ENCODE measurements at places on chromosomes 1 and 21.

- ATAC-seq, result no peak
Measured at GRCh38 chr1:154774175-154774855, 95.8 kb downstream of the KCNN3 start.

- ATAC-seq, result no peak
Measured at GRCh38 chr21:29875036-29875716, 64.6 kb downstream of the GRIK1 start.

DNA sequence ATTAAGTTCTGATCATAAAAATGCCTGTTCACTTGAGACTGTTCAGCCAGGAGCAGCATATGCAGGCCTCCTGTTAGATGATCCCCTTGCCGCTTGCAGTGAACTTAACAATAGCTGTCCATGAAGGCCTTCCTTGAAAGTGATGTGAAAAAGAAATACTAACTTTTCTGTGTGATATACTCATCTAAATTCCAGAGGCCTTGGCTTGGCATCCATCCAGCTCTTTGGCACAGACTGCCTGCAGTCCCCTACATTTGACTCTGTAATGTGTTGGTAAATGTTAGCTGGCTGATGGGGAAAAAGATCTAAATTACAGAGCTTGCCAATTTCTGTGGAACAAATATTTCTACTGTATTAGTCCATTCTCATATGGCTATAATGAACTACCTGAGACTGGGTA, 73.7 kb downstream of the KCNK2 start:
- no peak for ATAC-seq

DNA sequence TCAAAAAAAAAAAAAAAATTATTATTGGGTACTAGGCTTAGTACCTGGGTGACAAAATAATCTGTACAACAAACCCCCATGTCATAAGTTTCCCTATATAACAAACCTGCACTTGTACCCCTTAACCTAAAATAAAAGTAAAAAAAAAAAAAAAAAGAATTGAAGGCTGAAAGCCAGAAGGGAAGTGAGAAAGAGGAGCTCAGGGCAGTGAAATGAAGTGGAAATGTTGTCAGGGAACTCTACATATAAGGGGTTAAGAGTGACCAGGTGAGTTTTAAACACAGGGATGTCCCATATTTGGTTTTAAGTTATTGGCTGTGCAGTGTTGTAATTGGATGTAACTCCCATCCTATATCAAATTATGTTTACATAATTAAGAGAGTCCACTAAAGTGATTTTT, 85.7 kb upstream of the ABCD3 start:
- no peak for ATAC-seq

DNA sequence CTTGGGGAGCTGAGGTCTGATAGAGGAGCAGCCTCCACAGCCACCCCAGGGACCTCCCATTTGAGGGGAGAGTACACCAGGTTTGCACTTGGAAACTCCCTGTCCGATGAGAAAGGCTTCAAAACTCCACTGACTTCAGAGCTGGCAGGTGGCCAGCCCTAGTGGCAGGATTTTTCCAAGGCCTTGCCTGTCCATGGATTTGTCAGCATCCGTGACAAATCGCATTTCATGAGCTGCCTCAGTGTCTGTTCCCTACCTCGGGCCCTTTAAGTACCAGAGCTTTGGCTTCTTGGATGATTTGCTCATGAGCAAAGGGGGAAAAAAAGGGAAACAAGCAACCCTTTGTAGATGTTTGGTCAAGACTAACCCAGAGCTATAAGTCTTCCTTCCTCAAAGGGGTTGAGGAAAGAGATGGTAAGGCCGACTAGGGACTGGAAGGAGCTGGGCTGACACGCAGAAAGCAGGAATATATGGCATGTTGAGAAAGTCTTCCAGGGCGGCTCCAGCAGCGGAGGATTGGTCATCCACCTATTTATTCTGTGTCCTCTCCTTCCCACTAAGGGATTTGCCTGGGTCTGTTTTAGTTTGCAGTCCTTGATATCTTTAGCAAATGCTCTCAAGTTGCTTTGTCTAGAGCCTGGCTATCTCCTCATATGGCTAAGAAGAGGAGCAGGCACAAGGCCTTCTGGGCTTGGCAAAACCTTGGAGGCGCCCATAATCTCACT, 2.7 kb upstream of the HSPG2 start:
- ATAC-seq, result no peak

DNA sequence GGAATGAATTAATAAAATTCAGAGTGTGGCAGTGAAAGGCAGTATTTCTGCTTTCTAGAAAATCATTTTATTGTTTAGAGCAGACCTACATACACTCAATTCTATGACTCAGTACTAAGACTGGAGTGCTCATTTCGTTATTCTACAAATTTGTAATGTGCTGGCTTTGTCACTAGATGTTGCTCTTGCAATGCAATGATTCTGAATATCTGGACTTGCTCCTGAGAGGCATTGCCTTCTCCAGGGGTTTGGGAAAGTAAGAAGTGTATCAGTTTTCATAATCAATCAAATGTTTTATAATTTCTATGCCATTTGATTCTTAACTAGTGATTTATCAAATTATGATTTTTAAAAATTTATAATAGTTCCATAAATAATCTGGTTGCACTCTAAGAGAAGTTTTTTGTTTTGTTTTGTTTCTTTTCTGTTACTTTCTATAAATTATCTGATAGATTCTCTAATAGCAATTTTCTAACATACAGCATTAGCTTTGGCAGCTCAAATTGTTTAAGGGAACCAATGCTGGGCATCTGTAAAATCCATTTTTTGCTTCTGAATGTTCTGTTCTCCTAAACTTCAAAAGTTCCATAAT, 280.5 kb upstream of the SGIP1 start:
- ATAC-seq, result peak; percentile 79

- ATAC-seq, result no peak
Measured at GRCh38 chr1:157241185-157241538, 103.0 kb upstream of the ETV3 start.

DNA sequence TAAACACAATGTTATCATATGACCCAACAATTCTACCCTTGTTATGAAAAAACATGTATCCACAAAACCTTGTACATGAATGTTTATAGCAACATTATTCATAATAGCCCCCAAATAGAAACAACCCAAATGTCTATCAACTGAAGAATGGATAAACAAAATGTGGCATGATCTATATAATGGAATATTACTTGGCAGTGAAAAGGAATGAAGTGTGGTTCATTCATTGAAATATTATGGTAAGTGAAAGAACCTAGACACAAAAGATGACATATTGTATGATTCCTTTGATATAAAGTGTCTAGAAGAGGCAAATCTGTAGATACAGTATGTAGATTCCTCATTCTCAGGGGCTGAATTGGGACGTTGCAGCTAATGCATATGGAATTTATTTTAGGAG, 151.2 kb downstream of the KIF26B start:
- ATAC-seq, result no peak

- ATAC-seq, result no peak
Measured at GRCh38 chr1:14263225-14263624, 335.3 kb upstream of the KAZN start.

Data from activated T-helper 17 cell treated with anti-CD3 and anti-CD28 coated beads, Interleukin-2, amount 50 U/mL, for 72 hours (primary cell).